ENCODE measurements at places on chromosomes 7 and 10.

- no peak for DNase-seq
Observed at GRCh38 chr7:137976232-137976631, 25.7 kb downstream of the CREB3L2 start.

DNA sequence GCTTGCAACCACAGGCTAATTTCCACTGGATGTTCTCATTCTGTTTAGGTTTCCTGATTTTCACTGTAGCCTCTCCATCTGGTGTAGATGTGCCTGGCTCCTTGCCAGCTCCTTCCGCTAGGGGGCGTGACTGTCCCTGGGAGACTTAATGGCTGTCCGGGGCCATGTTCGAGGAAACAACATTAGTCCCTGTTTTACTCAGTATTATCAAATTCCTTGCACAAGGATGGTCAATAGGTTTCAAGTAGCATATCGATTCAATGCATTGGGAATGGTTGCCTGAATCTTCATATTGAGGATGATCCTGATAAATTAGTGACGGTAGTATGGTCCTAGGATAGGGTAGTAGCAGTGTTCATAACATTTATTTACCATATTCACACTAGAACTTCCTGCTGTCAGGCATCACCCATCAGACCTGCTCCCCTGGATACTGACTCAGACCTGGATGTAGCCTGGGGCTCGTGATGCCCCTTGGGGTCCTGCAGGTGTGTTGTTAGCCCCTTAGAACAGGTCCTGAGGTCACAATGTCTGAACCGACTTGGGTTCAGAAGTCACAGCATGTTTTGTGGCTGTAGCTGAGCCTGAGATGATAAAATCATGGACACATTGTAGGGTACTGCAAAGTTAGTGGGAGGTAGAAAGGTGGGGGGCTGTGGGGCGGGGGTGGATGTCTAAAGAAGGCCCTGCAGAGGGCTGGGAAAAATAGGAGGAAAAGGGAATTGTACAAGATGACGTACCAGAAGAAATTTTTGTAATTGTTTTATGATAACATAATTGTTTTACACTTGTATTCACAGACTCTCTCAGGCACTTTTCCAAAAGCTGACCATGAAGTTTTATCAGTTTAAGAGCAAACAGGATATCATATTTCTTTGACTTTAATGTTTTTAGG, 8.9 kb upstream of the EXOC6 start:
- DNase-seq, result no peak

DNA sequence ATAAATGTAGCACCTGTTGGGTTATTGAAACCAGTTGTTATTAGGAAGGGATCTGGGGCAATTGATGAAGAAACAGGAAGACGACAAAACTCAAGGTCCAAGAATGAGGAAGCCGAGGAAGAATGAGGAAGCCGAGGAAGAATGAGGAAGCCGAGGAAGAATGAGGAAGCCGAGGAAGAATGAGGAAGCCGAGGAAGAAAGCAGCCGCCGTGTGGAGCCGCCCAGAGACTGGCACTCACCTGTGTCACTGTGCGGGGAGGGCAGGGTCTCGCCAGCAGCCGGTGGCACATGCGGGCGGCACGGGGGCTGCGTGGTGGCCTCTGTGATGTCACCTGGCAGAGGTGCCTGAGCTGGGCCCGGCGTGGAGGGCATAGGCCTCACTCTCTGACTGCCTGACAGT, 71.1 kb upstream of the CFAP46 start:
- DNase-seq, result no peak

DNA sequence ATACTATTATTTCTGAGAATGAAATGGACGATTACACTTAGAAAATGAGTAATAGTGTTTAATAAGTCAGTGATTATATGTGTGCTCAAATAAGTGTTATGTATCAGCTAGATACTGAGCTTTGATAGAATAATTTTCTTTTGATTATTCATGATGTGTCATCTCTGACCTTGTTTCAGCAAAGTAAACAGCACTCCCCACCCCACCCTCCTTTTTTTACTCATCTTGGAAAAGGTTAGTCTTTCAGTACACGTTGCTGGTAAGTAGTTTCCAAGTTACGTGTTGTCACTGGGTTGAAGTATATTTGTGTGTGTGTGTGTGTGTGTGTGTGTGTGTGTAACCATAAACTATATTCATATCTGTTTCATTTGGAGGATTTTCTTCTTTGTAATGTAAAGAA, 84.1 kb downstream of the GNAI1 start:
- DNase-seq, result no peak

- no peak for DNase-seq
Observed at GRCh38 chr10:44891721-44892120, 19.4 kb upstream of the TMEM72 start.

DNA sequence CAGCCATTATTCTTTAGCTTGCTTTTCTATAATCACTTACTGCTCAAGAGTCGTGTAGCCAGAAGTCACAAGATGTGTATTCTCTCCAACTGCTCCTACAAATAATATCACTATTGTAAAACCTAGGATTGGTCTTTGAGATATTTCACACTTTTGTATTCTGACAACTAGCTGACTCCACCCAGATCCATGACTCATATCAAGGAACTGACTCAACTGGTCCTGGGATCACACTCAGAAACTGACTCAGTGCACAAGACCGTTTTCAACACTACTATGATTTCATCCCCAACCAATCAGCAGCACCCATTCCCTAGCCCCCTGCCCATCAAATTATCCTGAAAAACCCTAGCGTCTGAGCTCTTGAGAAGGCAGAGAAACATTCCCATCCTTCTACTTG, 56.5 kb upstream of the ORC5 start:
- no peak for DNase-seq

DNA sequence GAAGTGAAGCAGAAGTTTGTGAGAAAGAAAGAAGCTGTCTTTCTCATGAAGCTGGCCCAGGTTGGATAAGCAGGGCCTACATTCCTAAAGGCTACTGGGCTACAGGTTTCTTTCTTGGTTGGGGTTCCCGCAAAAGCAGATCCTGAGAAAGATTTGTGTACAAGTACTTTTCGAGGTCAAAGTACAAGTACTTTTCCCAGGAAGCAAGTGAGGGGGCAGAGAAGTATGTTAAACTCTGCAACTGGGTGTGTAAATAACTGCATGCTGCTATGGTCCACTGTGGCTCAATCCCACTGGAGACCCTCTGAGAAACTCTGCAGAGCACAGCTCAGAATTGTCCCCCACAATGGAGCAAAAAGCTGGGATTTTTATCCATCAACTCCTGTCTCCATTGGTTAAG, 28.7 kb downstream of the LSM5 start:
- no peak for DNase-seq

DNA sequence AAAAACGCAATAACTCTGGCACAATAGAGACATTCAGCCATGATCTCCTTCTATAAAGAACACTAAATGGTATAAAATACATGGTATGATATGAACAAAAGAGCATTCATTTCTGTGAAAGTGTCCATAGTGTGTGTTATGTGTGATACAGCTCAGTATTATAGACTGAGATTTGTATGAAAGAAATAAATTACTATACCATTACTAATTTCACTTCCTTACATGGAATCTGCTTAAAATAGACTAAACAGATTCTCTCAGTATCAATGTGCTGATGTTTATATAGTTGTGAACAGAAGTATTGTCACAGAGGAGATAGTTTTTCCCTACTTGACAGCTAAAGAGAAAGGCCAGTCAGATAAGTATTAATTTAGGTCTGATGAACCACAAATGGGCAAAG, 10.8 kb downstream of the SEMA3A start:
- DNase-seq, result no peak

- DNase-seq, result peak; percentile 85
Observed at GRCh38 chr7:149125863-149126661, at the start of gene ZNF425. Gene ZNF425 (minus strand): TSS chr7:149126324. CDS start chr7:149126213, 111 bp downstream.

GRCh38 chr10:129958629-129959543, 5.2 kb downstream of the EBF3 start:
- DNase-seq, result no peak

DNA sequence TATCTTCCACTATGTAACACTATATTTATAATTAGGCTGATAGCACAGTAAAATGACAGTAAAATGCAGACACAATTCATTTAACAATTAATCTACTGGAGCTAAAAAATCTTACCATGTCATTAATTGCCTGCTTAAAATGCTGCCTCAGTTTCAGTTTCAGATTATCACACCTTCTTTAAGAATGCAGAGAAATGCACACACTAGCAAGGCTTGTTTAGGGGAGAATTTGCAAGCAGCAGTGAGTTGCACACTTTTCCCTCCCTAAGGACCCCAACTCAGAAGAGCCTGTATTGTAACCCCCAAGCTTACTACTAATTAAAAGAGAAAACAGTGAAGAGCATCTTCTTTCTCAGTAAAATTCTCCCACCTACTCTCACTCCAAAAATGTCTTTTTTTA, 79.7 kb upstream of the KCNIP2 start:
- no peak for DNase-seq

DNA sequence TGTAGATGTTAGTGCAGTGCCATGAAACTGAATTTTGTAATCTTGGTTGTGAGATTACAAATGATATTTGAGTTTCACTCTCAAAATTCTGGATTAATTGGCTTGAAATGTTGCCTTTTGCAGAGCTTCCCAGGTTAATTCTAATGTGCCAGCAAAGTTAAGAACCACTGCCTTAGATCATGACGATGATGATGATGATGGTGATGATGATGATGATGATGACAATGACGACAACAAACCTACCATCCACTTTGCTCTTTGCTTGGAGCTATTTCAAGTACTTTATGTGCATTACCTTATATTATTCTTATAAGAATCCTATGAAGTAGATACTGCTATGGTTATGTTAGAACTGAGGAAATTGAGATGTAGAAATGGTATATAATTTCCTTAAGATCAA, 261.6 kb downstream of the CNTNAP2 start:
- no peak for DNase-seq

DNA sequence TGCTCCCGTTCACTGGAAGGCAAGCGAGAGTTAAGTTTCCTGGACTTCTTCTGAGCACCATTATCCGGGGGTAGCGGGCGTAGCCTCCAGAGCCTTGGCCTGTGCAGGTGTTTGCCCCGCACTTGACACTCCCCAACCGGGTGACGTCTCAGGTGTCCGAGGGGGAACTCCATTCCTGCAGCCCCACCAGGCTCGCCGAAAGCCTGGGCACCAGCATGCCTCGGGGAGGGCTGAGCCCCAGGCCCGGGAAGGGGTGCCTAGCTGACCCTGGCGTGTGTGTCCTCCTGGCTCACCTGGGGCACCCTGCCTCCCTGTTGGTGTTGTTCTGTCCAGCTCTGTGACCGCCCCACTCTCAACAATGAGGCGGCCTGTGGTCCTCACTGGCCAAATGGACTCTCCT, 109.4 kb upstream of the GPR26 start:
- no peak for DNase-seq

- no peak for DNase-seq
Observed at GRCh38 chr10:95034401-95034800, 34.9 kb downstream of the CYP2C8 start.

GRCh38 chr7:1223196-1223981, 9.3 kb upstream of the UNCX start:
- DNase-seq, result no peak

DNA sequence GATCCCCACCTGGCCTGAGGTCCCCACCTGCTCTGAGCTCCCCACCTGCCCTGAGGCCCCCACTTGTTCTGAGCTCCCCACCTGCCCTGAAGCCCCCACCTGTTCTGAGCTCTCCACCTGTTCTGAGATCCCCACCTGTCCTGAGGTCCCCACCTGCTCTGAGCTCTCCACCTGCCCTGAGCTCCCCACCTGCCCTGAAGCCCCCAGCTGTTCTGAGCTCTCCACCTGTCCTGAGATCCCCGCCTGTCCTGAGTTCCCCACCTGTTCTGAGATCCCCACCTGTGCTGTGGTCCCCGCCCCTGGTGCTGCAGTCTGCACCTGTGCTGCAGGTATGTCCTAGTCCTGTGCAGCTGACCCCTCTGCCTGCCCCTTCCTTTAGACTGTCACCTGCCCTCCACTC, 561.6 kb downstream of the TCERG1L start:
- no peak for DNase-seq

DNA sequence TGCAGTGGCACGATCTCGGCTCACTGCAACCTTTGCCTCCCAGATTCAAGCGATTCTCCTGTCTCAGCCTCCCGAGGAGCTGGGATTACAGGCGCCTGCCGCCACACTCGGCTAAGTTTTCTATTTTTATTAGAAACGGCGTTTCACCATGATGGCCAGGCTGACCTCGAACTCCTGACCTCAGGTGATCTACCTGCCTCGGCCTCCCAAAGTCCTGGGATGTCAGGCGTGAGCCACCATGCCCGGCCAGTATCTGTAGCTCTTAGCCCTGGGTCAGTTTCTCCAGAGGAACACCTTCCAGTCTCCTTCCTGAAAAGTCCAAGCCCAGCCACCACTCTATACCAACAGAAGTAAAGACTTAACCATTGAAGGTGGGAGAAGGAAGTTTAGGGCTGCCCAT, 15.2 kb upstream of the ZKSCAN1 start:
- no peak for DNase-seq

DNA sequence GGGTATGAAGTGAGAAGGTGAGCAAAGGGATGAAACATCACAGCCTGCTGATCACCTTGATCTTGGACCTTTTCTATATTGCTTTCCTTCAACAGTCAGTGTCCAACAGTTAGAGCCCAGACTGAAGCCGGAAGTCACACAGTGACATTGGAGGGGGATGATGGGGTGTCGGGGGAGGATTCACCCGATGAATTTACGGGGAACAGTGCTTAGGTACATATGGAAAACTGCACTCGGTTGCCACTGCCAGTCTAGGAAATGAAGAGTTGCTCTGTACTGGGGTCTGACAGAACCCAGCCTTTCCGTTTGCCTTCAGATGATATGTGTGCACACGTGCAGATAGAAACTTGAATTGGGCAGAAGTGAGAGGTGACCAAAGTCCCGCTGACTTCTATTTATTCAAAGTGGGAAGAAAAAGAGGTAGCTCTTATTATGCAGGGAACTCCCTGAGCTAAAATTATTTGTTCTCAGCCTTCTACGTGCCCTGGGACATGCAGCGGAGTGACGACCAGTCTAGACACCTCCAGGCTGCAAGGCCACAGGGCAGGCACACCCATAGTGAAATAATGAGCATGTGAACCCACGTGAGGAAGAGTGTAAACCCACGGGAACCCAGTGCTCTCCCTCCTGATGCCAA, 107.2 kb upstream of the INHBA start:
- DNase-seq, result no peak

GRCh38 chr7:111173990-111174389, 83.1 kb downstream of the LRRN3 start:
- no peak for DNase-seq

DNA sequence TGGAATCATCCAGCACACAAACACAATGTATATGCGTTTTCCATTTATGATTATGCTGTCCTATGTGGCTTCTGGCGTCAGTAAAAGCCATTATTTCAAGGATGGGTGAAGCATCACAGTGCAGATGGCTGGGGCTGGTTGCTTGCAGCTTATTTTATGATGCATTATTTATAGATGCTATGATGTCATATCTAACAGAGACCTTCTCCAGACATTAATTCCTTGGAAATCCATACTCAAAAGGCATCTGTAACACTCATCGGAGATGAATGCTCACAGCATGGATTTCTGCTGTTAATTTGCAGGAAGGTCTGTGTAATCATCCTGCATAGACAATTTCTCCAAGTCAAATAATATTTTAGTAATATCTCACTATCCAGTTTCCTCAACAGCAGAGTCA, 7.2 kb downstream of the RGS10 start:
- no peak for DNase-seq

DNA sequence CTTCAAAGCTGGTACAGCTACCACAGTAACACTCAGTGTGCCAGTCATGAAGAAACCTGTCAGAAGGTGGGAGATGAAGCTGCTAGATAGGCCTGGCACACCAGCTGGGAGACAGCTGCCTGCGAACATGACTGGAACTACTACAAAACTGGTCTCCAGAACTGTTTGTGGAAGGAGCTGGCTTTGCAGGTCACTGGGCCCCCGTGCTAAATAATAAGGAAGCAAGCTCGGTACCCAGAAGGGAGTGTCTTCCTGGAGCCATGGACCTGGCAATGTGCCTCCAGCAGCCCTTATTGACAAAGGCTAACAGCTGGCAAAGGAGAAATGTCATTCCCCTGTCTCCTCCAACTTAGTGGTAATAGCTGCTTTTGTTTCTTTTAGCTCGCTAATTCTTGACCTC, 1217.6 kb upstream of the LRRN3 start:
- no peak for DNase-seq
